ENCODE measurements at places on chromosomes 1 and 21.

- DNase-seq, result no peak
These were observed 2164.2 kb downstream of the NCAM2 start for GRCh38 chr21:23162198-23162946.

DNA sequence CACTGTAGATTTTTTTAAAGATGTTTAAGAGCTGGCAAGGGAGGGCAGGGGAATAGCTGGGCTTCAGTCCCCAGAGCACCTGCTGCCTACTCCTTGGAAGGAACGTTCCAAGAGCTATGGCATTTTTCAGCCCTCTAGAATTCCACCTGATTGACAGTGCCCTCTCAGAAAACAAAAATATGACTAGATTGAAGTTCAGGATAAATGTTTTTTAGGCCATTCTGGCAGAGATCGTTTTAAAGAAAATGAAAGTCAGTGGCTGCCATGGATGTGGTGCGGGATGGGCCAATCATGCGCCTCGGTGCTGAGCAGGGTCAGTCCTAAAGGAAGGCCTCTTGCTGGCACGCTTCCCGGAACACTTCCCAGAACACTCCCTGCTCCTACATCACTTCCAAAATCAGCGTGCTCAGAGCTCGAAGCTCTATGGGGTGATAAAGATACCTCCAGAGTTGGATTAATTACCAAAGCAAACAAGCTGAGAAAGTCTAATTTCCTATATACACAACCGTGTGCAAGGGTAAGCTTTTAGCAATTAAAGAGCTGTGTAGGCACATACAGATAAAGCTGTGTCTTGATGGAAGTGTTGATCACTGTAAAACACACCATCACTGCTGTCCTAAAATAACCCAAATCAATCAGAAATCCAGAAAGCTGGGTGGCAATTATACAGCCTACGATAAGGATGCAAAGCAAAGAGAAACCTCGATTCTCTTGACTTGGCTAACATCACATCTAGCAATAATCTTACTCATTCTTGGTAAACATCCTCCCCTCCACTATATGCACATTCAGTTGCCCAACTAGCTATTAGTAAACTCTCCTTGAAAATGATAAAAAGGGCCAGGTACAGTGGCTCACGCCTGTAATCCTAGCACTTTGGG is 34.6 kb downstream of the TGFBR3 start:
- DNase-seq, result no peak

DNA sequence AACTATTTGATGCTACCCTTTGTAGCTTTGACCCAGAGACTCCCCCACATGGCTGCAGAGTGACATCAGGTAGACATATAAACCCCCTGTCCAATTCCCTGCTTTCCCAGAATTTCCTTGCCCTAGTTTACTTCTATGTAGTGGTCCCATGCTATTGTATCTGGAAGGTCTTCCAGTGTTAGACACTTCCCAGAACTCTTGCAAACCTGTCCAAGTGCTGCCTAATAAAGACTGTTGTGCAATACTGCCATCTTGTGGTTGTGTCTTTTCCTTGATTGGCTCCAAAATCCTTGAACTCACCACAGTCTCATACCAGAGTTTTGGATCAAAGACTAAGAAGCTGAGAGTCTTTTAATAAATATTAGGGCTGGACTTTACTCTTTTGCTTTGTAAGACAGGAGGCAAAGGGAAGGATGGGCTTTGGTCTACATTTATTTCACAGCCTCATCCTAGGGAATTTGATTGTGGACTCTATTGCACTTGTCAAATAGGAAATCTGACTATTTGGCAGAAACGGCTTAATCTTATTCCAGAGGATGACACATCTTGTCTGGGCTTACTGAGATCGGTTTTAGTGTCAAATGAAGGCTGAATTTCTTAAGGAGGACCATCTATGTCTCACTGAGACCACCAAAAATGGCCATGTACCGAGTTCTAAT is 169.9 kb downstream of the LRRC7 start:
- DNase-seq, result peak; percentile 26

DNA sequence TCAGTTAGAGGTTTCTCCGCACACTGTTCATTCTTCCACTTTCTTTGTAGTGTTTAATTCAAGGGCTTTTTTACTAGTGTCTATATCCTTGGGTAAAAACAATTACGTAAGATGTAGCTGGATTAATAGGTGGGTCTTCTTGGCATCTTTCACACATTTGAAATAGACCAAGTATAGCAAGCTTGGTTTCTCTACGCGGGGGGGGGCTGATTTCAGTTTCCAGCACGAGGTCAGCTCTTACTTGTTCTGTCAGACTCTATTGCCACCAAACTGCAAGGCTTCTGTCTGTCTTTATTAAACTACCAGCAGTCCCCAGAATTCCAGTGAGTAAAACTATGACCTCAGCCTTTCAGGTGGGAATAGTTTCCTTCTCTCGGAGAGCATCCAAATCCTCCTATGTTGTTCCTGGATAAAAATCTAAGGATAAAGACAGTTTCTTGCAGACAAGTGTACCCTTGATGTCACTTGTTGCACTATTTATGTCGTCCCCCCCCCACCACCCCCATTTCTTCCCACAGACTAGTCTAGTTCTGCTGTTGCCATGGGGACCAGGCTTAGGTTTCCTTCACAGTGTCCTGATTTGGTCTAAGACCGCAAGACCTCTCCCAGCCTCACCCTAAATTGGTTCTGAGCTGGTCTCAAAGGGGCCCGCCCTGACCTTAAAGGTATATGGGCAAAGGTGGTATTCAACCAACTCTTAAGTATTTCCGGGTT is 17.0 kb downstream of the SPATA46 start:
- no peak for DNase-seq

GRCh38 chr1:66557157-66557556 is 23.2 kb downstream of the SGIP1 start:
- no peak for DNase-seq

- no peak for DNase-seq
These were observed 227.1 kb upstream of the MAP1LC3C start for GRCh38 chr1:242225767-242226573.

- DNase-seq, result no peak
These were observed 6.1 kb downstream of the NPPA start for GRCh38 chr1:11841245-11842153.

GRCh38 chr1:154386643-154387352 is 18.3 kb upstream of the IL6R start:
- DNase-seq, result peak; percentile 64

GRCh38 chr1:84410328-84411095 is 12.2 kb downstream of the DNASE2B start:
- DNase-seq, result no peak

GRCh38 chr1:157952601-157953000 is 40.8 kb upstream of the KIRREL1 start:
- no peak for DNase-seq

DNA sequence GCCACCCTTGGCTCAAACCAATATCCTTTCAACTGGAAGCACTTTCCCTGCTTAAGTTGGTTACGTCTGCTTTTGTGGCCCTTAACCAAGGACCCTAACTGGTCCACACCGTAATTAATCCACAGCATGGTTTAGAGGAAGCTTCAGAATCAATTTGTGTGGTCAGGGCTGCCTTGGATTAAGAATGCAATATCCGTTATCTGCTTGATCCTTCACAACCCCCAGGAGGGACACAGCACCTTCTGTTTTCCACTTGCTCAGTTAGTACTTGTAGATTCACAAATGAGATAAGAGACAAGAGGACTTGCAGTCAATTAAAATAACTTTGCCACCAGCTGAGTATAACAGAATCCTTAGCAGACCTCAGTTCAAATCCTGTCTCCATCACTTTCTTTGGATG is 56.9 kb upstream of the LRP8 start:
- DNase-seq, result no peak

DNA sequence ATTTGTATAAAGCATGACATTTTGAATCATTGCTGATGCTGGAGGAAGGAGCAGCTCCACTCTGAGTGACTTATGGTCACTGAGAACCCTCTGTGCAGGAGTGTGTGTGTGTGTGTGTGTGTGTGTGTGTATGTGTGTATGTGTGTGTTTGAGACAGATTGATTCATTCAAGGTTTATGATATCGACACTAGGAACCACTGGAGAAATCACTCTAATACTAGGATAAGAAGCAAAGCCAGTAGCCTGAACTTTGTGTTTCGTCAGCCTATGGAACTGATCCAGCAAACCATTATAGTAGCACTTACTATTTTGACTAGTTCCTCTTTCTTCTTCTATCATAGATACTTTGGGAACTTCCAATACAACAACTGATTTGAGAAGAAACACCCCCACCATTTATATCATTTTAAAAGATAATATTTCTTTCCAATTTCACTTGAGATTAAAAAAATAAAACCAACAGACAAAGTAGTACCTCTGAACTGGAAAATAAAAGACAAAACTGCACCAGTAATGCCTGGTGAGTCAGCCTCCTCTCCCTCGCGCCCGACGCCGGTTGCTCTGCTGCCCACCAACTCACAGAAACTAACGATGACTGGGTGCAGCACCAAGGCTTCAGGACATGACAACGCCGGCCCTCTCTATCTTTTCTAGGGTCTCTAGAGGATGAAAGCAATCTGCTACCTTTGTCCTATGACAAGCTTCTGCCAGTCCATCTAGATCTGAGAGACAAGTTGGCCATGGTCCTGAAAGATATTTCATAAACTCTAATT is 20.9 kb downstream of the SLAMF1 start:
- DNase-seq, result peak; percentile 52

GRCh38 chr1:106978477-106979322 is 77.8 kb upstream of the PRMT6 start:
- DNase-seq, result no peak

DNA sequence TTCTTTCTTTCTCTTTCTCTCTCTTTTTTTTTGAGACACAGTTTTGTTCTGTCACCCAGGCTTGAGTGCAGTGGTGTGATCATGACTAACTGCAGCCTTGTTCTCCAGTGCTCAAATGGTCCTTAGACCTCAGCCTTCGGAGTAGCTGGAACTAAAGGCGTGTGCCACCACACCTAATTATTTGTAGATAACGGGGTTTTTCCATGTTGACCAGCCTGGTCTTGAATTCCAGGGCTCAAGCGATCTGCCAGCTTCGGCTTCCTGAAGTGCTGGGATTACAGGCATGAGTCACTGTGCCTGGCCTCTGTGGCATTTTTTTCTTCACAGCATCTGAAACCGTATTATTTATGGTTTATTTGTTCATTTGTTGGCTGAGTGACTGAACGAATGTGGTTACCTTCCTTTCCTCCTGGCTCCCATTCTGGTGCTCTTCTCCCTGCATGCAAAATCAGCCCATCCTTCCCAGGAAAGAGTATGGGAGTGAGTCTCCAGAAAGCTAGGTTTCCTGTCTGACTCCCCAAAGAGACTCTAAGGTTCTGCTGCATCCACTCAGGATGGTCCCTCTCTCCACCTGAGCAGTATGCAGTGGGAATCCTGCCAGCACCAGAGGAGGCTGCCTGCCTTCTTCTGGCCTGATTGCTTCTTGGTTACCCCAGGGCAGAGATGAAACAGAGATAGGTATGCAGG is 155.0 kb upstream of the BEND5 start:
- no peak for DNase-seq

DNA sequence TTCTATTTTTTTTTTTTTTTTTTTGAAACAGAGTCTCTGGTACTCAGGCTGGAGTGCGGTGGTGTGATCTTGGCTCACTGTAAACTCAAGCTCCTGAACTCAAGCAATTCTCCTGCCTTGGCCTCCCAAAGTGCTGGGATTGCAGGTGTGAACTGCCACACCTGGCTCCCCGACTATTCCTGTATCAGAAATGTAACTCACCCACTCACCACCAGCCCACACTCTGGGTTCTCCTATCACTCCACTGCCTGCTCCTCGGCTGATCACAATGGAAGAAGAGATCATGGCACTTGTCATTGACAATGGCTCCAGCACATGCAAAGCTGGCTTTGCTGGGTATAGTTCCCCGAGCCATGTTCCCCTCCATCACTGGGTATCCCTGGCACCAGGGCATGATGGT is 15.9 kb downstream of the RABIF start:
- no peak for DNase-seq

- no peak for DNase-seq
These were observed 1145.6 kb downstream of the KCNT2 start for GRCh38 chr1:195462646-195463045.

GRCh38 chr1:41765152-41765551 is 153.6 kb downstream of the HIVEP3 start:
- no peak for DNase-seq

GRCh38 chr1:184191181-184191621 is 139.7 kb downstream of the TSEN15 start:
- no peak for DNase-seq

DNA sequence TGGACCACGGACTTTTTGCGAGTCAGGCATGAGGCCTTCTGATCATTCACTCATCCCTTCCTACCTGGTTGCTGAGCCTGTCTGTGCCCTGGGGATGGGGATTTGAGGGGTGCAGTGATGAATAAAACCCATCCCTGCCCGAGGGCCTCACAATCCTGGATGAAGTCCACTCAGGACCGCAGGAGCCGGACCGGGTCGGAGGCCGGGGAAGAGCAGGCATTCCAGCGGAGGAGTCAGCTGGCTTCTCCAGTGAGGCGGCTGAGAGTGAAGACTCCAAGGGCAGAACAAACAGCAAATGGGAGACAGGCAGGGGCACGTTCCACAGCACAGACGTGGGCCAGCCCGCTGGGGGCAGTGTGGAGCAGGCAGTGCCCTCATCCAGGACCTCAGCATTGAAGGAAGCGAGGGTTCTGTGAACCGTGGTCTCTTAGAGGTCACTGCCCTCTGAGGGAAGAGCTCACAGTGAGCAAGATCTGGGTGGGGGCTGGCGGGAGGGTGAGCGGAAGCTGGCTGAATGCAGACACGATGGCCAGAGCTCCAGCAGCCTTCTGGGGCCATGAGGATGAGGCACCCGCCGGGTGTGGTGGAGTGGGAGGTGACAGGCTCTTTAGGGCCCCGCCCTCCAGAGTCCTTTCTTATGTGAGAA is 10.9 kb upstream of the LRRC3 start:
- DNase-seq, result no peak

GRCh38 chr1:96473791-96474434 is 247.7 kb upstream of the PTBP2 start:
- no peak for DNase-seq

DNA sequence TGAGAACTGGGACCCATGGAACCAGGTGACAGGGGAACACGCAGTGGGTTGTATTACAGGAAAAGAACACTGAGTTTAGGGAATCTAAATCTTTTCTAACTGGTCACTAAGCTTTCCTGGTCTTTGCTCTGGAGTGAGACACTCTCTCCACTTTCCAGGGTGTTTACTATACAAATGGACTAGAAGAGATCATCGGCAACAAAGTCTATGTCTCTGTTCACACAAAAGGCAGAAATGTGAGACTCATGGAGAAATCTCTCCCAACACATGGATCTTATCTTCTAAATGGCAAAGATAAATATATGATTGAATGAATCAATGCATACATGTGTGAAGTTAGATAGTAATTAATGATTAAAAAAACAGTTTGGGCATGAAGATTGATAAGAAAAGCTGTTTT is 101.6 kb upstream of the DPT start:
- no peak for DNase-seq

DNA sequence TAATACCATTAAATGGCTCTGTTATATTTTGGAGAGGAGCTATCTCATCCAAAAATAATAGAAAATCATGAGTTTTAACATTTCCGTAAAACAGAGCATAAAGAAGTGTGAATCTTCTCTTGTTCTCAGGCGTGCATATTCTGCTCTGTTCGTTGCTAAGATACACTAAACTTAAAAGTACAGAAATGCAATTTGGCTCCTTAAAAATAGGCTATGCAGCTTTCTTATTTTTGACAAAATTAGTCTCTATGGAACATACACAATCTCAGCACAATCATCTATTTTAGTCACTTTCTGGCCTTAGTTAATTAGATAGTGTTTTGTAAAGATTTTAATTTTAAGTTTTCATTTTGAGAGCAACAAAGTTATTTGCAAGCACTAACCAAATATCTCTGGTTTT is 79.0 kb upstream of the USP25 start:
- no peak for DNase-seq
